Fibroblast of lung (primary cell): ENCODE measurements at places on chromosomes 7 and 10.

- no peak for DNase-seq
These were observed 1111.3 kb downstream of the TYW1 start for GRCh38 chr7:68107968-68108367.

DNA sequence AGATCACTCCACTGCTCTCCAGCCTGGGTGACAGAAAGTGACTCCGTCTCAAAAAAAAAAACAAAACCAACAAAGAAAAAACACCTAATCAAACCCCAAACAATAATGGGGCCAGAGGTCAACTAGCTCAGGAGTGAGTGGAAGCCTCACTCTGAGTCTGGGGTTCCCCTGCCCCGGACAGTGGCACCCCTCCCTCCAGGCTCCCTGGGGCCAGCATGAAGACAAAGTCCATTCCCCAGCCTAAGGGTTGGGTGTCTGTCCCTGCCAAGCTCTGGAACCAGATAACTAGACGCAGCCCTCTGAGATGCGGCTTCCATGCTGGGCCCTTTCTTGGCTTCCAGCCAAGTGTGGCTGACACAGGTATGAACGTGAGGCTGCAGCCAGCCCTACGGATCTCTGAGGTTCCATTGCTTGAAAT lies 1.7 kb upstream of the FUOM start:
- no peak for DNase-seq

- no peak for DNase-seq
These were observed 132.7 kb downstream of the ICA1 start for GRCh38 chr7:8129318-8129659.

DNA sequence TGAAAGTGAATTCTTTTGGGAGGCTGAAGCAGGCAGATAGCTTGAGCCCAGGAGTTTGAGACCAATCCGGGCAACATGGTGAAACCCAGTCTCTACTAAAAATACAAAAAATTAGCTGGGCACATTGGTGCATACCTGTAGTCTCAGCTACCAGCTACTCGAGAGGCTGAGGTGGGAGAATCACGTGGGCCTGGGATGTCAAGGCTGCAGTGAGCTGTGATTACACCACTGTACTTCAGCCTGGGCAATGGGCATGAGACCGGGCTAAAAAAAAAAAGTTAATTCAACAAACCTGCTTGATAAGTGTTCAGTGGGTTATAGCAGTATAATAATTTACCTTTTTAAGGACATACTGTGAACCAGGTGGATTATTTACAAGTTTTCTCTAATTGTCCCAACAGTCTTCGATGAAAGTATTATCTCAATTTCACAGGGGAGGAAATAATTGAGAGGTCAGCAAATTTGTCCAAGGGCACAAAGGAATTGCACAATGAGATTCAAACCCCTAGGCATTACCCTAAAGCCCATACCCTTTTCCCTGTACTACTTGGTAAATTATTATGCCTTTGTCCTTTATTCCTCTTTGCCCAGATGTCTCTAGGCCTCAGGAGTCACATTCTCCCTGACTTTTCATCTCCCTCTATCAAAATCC lies 13.1 kb upstream of the DLD start:
- DNase-seq: no peak

- no peak for DNase-seq
These were observed 215.9 kb downstream of the CRPPA start for GRCh38 chr7:16205466-16205865.
